ENCODE measurements at places on chromosomes 5 and 9.

- peak; percentile 43 for DNase-seq
Observed at GRCh38 chr9:69174616-69175463, 763 bp downstream of the TJP2 start.

DNA sequence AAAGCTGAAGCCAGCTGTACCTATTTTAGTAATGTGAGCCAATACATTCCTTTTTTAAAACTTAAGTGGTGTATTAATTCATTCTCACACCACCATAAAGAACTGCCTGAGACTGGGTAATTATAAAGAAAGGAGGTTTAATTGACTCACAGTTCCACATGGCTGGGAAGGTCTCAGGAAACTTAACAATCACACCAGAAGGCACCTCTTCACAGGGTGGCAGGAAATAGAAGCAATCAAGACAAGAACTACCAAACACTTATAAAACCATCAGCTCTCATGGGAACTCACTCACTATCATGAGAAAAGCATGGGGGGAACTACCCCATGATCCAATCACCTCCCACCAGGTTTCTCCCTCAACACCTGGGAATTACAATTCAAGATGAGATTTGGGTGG, 21.0 kb downstream of the ESM1 start:
- no peak for DNase-seq

DNA sequence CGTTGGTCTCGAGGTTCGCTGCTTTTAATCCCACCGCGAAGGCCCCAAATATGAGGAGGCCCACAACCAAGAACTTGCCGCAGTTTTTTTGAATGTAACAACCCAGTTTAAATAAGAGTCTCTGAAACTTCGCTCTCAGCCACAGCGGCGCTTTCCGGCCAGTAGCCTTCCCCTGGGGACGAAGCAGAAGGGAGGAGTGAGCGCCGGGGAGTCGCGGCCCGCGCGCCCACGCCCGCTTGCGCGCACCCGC, 10.4 kb downstream of the PTCH1 start:
- DNase-seq, result peak; percentile 60

DNA sequence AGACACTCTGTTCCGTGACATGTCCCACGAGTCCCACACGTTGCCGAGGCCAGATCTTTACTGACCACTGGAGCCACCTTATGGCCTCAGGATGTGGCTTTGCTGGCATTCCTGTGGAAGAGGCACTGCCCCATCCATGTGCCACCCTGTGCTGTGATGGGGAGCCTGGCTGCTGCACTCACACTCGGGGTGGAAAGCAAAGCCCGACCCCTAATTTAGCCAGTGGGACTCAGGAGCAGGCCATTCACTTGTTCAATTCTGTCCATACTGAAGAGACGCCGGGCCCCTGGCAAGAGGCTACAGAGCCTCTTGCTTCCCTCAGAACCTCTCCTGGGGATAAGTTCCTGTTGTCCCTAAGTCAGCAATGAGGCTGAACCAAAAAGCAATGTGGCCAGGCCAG, 18.6 kb upstream of the CEP72 start:
- DNase-seq, result no peak

- peak; percentile 22 for DNase-seq
Observed at GRCh38 chr9:136016572-136017288, 55.6 kb upstream of the UBAC1 start.

DNA sequence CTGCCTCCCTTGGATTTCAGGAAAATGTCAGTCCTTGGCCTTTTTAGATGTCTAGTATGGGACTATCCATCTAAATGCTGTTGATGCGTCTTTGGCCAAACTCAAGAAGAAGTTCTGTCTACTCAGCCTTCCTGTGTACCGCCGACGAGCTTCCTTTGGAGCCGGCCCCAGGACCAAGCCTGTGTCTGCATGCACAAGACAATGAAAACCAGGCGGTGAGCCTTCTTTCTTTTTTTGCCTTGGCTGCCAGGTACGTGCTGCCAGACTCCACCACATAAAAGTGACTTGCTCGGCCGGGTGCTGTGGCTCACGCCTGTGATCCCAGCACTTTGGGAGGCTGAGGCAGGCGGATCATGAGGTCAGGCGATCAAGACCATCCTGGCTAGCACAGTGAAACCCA, 6.0 kb upstream of the NEURL1B start:
- no peak for DNase-seq

DNA sequence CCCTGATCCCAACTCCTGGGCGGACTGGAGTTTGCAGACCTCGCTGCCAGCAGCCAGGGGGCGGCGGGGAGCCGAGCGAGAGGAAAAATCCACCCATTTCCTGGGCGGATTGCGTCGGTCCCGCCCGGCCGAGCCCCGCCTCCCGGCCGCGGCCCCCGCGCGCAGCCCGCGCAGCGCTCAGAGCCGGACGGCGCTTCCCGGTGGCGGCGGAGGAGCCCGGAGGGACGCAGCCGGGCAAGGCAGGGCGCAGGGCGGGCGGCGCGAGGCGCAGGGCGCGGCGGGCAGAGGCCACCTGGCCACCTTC, at the start of gene OLFM1:
Gene OLFM1 (plus strand): TSS at position 180 of the 304 bp plus-strand sequence. CDS start 322 bp downstream, outside the sequence.
- peak; percentile 92 for DNase-seq

DNA sequence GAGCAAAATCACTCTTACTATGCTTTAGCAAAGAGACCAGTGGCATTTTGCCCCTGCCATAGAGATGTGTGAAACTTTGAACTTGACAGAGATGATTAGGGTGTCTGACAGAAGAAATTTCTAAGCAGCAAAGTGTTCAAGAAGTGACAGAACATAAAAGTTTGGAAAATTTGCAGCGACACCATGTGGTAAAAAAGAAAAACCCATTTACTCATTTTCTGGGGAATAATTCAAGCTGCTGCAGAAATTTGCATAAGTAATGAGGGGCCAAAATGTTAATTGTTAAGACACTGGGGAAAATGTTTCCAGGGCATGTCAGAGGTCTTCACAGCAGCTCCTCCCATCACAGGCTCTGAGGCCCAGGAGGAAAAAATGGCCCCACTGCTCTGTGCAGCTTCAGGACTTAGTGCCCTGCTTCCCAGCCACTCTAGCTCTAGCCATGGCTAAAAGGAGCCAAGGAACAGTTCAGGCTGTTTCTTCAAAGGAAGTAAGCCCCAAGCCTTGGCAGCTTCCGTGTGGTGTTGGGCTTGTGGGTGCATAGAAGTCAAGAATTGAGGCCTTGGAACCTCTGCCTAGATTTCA, 6.1 kb upstream of the AP3B1 start:
- DNase-seq, result no peak

DNA sequence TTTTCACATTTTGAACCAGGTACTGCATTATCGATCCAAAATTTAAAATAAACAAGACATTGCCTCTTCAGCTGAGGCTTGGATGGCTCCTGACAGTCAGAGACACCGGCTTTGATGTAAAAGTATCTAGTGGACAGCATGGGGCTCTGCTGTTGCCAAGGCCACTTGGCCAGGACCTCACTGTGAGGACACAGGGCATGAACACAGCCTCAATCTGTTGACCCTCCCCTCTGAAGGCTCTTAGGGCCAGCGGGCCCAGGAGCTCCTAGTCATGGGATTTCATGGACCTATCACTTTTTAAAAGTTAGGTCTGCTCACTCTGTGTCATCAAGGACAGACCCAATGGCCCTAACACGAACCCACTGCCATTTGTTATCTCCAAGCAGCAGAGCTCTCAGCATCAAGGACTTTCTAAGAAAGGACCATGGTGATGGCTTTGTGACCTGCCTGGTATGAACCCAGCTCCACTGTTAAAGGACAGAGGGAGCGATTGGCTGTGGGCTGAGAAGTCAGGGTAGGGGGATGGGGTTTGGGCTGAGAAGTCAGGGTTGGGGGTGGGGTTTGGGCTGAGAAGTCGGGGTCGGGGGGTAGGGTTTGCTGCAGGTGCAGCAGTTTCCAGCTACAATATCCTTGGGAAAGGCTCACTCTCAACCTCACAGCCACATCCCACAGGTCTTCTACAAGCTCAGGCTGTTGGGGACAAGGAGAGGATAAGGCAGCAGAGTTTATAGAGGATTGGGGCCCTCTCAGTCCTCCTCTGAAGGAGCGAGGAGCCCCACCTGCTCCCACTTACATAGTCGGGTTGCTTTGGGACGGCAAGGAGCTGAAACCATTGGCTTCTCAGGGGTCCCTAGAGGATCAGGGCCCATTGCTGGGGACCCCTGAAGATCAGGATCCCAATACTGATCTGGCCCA, 146.8 kb downstream of the BARX1 start:
- no peak for DNase-seq

DNA sequence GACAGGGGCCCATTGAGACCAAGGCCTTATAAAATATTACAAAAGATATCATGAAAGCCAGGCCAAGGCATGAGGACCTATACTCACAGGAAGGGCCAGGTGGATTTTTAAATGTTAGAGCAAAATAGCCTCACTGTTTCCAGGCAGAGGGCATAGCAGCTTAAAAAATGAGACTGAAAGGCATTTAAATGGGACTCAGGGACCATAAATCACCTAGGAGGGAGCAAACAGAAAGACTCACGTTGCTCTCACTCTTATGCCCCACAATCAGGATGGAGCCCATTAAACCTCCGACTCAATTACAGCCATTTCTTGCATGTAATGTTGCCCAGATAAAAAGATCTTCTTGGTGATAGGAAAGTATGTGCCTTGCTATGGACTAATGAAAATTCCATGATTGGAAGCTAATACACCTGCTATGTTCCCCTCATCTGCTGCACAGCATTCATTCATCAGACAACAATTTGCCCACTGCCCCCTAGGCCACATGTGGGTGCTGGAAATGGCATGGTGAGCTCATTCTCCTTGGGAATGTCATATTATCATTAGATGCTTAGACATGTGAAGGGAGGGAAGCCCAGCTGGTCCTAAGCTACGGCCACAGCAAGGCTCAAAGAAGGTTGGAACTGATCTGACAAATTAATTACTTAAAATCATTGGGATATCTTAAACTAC, 128.6 kb upstream of the GRIA1 start:
- DNase-seq, result no peak

DNA sequence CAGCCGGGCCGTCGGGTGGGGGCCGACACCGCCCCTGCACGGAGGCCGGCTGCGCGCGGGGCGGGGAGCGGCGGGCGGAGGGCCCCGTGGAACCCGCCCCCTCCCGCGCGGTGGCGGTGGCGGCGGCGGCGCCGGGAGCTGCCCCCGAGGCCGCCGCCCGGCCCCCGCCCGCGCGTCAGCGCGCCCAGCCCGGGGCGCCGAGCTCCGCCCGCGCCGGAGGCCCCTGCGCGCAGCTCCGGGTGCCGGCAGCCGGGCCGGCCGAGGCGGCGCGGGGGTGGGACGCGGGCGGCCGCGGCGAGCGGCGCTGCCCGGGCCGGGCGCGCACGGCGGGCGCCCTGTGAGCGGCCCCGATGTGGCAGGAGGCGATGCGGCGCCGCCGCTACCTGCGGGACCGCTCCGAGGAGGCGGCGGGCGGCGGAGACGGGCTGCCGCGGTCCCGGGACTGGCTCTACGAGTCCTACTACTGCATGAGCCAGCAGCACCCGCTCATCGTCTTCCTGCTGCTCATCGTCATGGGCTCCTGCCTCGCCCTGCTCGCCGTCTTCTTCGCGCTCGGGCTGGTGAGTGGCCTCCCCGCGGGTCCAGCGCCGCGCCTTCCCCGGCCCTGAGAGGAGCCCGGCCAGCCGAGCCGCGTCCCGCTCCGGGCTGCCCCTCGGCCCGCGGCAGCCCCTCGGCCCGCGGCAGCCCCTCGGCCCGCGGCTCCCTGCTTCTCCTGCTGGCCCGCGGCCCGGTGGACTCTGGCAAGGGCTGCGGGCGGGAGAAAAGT, at the start of gene ADCY2:
Gene ADCY2 (plus strand): TSS at position 192 of the 766 bp plus-strand sequence. CDS start 159 bp downstream, at position 351.
- DNase-seq, result no peak

- DNase-seq, result no peak
Observed at GRCh38 chr9:98327249-98327561, 71.8 kb upstream of the TBC1D2 start.

DNA sequence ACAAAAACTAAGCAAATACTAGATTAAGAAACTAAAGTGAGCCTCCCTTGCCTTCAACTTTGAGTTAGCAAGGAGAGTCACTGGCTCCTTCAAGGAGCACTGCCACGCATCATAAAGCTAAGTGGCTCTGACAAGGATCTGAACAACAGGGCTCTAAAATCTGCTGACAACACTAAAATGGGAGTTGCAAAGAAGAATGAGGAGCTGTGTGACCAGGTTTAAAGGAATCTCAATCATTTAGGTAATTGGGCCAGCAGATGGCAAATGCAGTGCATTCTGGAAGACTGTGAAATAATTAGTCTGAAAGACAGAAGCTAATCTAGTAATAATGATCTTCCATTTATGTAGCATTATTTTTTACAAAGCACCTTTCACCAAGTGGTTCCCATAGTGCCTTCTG, 297.0 kb upstream of the TAS2R1 start:
- no peak for DNase-seq

- no peak for DNase-seq
Observed at GRCh38 chr5:141876628-141877355, 1.4 kb downstream of the PCDH1 start.

- no peak for DNase-seq
Observed at GRCh38 chr5:122751293-122751782, 23.5 kb upstream of the SNX2 start.

DNA sequence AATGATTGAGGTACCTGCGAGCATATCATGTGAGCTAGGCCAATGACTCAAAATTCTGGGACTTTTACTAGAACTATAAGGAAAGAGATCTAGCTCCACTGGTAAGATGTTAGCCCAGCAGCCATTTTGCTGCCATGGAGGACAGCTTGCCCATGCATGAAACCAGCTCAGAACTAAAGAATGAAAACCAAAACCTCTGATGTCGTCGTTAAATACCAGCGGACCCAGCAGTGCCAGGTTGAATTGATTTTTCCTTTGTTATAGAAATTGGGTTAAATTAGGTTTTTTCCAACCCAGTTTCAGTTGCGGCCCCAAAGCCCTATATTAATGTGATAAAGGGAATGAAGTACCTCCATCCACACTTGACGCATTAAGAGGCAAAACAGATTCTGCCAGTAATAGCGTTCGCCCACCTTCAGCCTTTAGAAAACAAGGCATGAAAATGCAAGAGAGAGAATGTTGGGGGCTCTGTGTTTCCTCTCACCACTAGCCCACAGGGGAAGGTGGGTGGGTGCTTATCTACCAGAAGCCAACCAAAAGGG, 5.5 kb upstream of the ITK start:
- DNase-seq, result no peak

GRCh38 chr5:108687595-108688200, 60.0 kb upstream of the FER start:
- DNase-seq, result no peak

DNA sequence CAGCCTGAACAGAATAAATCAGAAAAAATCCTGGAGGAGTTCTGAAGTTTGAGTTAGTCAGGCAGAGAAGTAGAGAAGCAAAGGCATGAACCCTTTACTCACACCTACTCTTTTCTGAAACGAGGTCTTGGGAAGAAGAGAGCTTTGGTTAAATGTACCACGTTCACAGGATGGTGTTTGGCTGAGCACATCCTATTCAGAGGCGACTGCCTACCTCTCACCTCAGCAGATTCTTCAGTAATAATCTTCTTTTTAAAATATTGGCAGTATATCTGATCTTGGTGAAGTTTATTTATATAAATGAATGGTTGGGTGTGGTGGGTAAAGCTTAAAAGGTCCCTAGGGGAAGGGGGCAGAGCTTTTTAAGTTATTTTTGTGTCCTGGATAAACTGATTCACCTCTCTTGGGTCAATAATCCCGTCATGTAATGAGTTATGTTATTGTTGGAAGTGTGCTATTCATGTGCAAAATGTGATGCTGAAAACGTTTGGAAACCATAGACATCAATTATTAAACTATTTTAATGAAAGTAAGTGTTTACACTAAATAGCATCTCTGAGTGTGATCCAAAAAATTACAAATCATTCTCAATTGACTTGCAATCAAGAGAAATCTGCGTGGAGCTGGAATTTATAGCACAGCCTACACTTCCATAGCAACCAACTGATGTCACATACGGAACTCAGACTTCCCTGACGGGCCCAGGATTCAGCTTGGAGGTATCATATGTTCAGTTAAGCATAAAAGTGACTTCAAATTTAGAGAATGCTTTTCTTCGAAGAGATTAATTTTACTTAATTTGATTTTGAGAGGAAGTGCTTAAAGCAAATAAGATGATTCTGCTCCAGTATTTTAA, 94.3 kb upstream of the EQTN start:
- no peak for DNase-seq

GRCh38 chr5:15634591-15635288, 134.8 kb downstream of the FBXL7 start:
- no peak for DNase-seq

Measured in BE2C (cell line).